Hematopoietic multipotent progenitor cell treated with erythropoietin and hydrocortisone succinate and interleukin-3 and kit ligand, for 8 days (in vitro differentiated cells): ENCODE measurements at places on chromosomes 6 and 20.

- no peak for DNase-seq
These were observed 75.2 kb downstream of the YTHDF1 start for GRCh38 chr20:63140514-63141433.

GRCh38 chr20:53940907-53941545, 129.4 kb downstream of the BCAS1 start:
- peak; percentile 23 for DNase-seq

- DNase-seq: no peak
These were observed 76.8 kb downstream of the REV3L start for GRCh38 chr6:111406200-111406721.

GRCh38 chr6:88870717-88871330, 92.6 kb downstream of the RNGTT start:
- DNase-seq: peak; percentile 77

DNA sequence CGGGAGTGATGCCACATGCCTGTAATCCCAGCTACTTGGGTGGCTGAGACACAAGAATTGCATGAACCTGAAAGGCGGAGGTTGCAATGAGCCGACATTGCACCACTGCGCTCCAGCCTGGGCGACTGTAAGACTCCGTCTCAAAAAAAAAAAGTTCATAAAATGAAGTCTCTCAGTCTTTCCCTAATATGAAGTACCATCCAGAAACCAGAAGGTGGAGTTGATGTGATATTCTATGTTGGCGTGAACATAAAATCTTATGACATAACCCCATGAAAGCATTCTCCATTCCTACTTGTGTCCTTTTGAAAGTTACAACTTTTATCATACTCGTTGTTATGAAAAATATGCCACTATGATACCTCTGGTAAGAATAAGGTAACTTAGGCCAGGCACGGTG, 5.7 kb downstream of the SOD2 start:
- DNase-seq: peak; percentile 43

DNA sequence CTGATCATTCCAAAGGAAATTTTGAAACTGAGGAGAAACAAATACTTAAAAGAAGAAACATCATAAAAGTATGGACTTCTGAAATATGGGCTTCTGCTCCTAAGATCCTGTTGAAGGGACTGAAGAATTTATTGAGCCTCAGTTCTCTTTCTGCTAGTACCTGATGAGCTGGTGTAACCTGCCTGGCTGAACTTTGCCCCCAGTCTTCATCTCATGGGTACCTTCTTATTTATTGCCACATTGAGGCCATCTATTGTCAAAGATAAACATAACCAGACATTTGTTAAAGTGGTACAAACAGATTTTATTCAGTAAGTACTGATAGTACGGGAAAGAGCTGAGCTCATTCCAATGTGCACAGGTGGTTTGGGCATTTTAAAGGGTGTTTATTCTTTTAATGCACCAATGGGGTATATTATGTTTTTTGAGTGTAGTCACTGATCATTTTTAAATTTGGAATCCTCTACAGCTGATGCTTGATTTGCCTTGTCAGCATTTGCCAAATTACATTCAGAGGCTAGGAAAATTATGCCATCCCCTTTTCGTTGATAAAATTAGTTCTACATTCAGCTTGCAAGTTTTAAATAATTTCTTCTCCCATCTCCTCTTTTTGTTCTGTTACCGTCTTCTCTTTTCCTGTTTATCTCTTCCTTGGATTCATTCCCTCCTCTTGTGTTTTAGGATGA, 118.2 kb downstream of the PRIM2 start:
- no peak for DNase-seq

DNA sequence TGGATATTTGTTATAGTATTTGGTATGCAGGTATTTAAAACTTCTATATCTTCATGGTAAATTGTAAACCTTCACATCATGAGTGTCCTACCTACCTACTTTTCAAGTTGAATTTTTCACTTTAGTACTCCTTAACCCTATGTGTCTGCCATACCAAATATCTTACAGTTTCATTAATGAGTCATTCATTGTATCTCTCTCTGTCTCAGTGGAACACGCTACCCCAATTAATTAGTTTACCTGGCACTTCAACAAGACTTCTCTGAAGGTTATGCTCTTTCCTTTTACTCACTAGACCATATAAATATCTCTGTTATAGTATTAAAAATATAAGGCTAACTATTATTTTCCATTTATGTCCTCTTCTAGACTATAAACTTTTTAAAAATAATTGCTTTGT, 123.9 kb upstream of the GJE1 start:
- DNase-seq: no peak

- no peak for DNase-seq
These were observed 8.5 kb upstream of the C6orf141 start for GRCh38 chr6:49541936-49542335.

DNA sequence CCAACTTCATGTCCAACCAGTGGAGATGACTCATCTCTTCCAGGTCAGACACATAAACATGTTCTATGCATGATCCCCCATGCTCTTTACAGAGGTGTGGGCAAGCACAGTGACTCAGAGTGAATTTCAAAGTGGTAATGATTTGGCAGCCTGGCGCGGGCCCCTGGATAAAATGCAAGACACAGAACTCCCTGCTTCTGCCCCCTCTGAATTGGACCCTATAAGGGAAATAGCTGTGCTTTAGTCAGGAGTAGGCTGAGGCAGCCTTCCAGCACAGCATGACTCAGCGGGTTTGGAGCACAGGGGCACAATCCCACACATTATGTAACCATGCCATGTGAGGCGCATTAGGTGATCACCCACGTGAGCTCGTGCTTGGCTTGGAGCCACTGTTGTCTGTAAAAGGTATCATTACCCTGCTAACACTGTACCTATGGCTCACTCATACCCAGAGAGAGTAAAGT, 127.4 kb downstream of the C6orf118 start:
- no peak for DNase-seq

- DNase-seq: no peak
These were observed 1.4 kb upstream of the TIAM2 start for GRCh38 chr6:154993710-154994109.

DNA sequence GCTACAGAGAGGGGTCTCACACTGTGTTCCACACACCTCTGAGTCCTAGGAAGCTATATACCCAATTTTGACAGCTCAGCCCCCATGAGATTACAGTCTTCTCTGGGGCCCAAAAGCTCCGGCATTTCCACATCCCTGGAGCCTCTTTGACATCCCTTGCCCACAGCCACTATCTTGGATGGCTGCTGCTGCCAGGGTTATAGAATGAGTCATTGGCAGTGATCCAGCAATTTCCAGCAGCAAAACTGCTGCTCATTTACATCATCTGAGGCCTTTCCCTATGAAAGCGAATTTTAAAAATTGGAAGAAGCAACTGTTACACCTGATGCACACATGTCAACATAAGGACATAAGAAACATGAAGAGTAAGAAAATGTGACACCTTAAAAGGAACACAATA, 590.7 kb downstream of the MEI4 start:
- DNase-seq: no peak

GRCh38 chr20:22966787-22967464, 68.2 kb upstream of the SSTR4 start:
- DNase-seq: no peak

DNA sequence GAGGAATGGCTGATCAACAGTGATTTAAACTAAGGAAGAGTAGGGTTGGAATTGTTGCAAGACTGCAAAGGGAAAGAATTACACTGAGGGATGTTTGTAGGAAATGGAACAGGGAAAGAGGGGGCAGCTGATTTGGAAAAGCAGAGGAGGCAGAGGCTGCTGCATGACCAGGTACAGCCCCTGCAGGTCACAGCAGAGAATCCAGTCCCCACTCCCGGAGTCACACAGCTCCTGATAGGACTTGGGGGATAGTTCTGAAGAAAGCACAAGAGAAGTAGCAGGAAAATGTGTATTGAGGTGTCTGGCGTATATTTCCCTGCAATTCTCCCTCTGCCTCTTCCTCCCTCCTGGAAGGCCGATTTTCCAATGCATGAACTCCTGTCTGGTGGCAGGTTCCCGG, 92.5 kb upstream of the PDE10A start:
- no peak for DNase-seq

- DNase-seq: no peak
These were observed 318.4 kb upstream of the SYNCRIP start for GRCh38 chr6:85961125-85961524.
